RKO (cell line): ENCODE measurements at places on chromosomes 2 and 18.

DNA sequence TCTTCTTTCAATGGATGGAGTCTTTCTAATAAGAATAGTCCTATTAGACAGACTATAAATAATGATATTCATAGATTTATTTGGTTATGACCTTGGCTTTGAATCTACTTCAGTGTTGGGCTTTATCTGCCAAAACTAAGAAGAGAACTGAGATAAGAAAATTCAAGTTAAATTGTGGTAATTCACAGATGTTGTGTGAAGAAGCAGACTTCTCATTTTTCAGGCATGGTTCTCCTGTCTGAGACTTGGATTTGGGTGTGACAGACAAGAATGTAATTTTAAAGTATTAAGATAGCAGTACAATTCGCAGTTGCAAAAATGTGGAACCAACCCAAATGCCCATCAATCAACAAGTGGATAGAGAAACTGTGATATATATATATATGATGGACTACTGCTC lies 124.7 kb downstream of the QPCT start:
- DNase-seq, result no peak

DNA sequence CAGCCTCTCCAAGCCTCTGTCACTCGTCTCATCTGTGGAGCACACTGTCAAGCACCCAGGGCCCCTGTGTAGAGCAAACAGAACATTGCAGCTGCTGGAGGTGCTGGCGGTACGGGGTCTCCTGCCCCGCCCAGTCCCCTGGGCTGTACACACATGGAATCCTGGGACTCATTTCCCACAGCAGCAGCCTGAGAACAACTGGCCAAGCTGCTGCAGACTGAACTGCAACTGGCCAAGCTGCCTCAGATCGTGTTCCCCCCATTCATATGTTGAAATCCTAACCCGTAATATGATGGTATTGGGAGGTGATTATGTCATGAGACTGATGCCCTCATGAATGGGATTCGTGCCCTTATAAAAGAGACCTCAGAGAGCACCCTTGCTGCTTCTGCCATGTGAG lies 130.5 kb downstream of the NCK2 start:
- DNase-seq, result no peak

- no peak for DNase-seq
Observed at GRCh38 chr2:27863146-27863545, 27.0 kb downstream of the RBKS start.

- DNase-seq, result no peak
Observed at GRCh38 chr2:3294069-3294468, 83.5 kb downstream of the EIPR1 start.

DNA sequence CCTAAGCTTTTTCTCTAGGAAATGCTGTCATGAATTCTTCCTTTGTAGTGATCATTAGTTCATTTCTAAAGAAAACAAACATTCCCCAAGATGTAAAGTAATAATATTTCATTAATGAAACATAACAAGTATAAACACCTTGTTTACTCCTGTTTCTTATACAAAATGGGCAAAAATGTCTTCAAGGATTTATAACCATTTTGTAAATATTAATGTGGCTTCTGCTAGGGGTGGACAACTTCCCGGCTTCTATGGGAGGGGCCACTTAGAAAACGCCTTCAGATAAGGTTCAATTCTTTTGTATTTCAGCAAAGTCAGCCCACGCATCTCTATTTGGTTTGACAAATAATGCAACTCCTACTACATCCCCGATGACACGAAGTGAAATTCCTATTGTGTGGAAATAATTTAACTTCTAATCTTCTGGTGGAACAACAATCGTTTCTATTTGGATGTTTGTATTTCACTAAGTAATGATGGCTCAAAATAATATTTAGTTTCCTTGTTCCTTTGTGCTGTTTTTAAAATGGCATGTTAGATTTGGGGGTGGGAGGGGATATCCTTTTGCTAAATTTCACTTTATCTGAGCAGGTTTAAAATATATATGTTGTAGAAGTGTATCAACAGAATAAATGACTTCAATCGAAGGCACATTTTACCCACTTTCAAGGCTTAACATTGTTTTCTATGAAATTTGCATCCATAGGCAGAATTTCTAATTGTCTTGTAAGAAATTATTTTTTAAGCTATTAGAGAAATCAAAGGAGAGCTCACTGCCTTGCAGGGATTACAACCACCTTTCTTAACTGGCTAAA lies 14.7 kb upstream of the HOXD1 start:
- DNase-seq, result no peak
